ENCODE measurements at places on chromosomes 7 and 10.

- DNase-seq, result no peak
Observed at GRCh38 chr7:120925392-120925791, 25.2 kb upstream of the ING3 start.

- DNase-seq, result no peak
Observed at GRCh38 chr7:75987026-75987804, 7.2 kb downstream of the TMEM120A start.

DNA sequence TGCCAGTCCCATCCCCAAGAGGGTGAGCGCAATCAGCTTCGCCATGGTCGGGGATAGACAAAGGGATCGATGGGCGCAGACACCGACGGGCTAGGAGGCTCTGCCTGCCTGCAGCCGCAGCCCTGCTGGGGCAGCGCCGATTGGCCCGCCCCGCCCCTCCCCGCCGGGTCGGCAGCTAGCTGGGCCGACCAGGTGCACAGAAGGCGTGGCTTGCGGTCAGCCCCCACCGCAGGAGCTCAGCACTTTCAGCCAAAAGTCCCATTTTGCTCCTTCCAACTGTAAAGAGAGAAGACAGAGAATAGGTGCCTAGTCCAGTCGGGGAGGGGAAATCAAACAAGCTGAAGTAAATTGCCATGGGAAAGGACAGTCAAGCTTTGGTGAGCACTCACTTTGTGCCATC lies at the start of gene PON1:
Gene PON1, minus strand, starts transcription at position 102 of the 400 bp plus-strand sequence. Its CDS starts 57 bp downstream, at position 45.
- no peak for DNase-seq

DNA sequence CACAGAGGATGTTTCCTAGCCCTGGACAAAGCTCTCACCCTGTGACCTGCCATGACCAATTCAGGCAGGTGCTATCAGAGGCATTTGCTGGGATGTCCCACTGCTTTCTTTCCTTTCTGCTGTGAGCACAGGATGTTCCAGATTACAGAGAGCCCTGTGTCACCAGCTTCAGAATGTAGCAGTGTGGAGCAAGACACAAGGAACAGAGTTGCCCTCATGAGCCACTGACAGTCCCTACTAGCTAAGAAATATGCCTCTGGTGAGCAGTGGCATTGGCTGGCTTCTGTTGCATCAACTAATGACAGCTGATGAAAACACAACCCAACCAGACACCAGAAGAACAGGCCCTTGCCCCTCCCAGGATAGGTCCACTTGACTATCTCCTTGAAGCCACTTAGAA lies 337.2 kb downstream of the TNS3 start:
- DNase-seq, result no peak

- no peak for DNase-seq
Observed at GRCh38 chr7:94174375-94174774, 170.2 kb upstream of the BET1 start.

- DNase-seq, result no peak
Observed at GRCh38 chr10:132309471-132309865, 1.7 kb upstream of the STK32C start.

- no peak for DNase-seq
Observed at GRCh38 chr10:131059881-131060280, 251.6 kb downstream of the TCERG1L start.

- DNase-seq, result no peak
Observed at GRCh38 chr10:93751124-93751523, 6.6 kb upstream of the LGI1 start.

GRCh38 chr7:98956937-98957336 lies 78.6 kb downstream of the TRRAP start:
- DNase-seq, result no peak

- DNase-seq, result no peak
Observed at GRCh38 chr7:106890952-106891351, 25.9 kb downstream of the PIK3CG start.

GRCh38 chr10:98039690-98040381 lies 9.4 kb upstream of the CRTAC1 start:
- DNase-seq, result no peak

GRCh38 chr7:43656997-43657396 lies 72.3 kb downstream of the COA1 start:
- no peak for DNase-seq

GRCh38 chr7:24297362-24297761 lies 13.4 kb downstream of the NPY start:
- DNase-seq, result no peak

- DNase-seq, result no peak
Observed at GRCh38 chr10:129394518-129395328, 72.3 kb upstream of the MGMT start.

GRCh38 chr7:88169717-88170320 lies 50.0 kb downstream of the SRI start:
- no peak for DNase-seq

GRCh38 chr10:77555591-77556212 lies 81.9 kb downstream of the KCNMA1 start:
- DNase-seq, result no peak

- no peak for DNase-seq
Observed at GRCh38 chr7:80231707-80232106, 97.1 kb downstream of the GNAI1 start.

GRCh38 chr7:36316319-36316718 lies 73.3 kb upstream of the ANLN start:
- no peak for DNase-seq

DNA sequence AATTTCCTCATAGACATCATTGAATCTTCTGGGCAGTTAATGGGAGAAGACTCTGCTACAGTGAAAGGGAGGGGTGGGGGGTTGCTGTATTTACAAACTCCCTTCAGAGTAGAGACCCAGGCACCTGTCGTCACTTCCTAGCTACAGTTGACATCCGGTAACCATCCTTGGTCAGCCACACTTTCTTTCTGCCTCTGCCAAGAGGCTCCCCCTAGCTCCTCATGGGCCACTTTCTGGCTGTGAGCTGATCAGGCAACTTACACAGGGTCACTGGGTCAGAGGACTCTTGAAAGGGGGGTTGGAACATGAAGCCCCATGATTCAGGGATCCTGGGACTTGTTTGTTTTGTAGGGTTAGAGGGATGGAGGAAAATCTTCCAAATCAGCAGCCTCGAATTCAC lies 1.2 kb downstream of the TECPR1 start:
- no peak for DNase-seq

DNA sequence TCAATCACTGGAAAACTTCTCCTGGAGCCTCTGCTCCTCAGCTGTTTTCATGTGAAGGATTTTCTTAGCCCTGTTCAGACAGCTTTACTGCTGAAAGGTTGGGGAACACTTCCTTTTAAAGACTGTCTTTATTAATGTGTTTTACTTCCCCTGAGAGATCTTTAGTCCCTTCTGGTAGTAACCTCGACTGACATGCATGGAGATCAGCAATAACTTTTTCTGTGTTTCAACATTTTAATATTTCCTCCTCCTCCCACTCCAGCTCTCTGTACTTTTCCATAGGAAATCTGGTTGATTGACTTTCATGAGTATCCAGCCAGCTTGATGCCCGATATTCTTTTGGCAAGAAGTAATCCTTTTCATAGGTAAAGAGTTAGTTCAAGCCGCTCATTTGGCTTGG lies 62.7 kb upstream of the STRIP2 start:
- DNase-seq, result no peak

- DNase-seq, result no peak
Observed at GRCh38 chr7:93226310-93226709, at the start of gene HEPACAM2. Gene HEPACAM2 (minus strand): TSS chr7:93226469.

DNA sequence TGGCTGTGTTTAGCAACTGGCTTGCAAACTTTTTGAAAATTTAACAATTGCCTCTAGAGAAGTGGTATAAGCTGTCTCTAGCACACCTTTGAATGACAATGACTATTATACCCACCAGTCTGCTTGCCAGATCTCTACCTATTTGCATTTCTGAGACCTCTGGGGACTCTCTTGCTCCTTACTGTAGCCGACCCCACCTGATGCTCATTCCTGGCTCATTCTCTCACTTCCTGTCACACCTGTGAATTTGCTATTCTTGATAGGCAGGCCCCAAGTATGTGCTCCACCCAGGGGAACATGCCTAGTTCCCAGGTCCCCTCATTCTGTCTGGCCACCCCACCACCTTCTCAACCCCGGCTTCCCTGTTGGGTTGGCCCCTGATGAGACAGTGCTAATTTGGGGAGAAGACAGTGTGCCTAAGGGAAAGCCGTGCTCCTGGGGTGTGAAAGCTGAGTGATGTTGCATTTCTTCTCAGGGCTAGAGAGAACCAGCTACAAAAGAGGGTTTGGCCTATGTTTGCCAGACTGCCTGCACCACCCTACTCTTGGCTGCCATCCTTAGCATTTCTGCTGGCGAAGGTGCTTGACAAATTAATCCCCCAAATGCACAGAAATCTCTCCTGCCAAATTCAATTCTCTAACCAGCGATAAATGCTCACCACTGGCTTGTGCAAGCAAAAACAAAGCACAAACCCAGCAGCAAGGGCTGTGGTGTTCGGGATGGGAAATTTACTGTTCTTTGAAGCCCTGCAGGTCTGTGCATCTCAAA lies 138.2 kb downstream of the RPS24 start:
- no peak for DNase-seq

GRCh38 chr10:1572519-1573333 lies 164.6 kb downstream of the ADARB2 start:
- no peak for DNase-seq

GRCh38 chr10:17022466-17022825 lies 107.2 kb downstream of the CUBN start:
- no peak for DNase-seq

DNA sequence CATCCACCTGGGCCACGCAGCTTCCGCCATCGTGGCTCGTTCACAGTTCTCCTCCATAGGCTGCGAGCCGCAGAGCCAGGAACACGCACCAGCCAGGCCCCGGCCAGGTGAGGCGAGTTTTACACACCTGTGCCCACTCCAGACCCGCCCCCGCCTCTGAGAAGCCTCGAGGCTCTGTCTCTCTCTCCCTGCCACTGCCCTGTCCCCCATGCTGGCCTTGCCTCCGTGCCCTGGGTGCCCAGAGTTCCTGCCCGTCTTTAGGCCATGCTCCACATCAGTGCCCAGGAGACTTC lies 142.2 kb downstream of the SLIT1 start:
- no peak for DNase-seq

All from SK-N-MC (cell line).